Tibial artery (tissue), 4 donors: ENCODE measurements at places on chromosomes 7 and 10.

DNA sequence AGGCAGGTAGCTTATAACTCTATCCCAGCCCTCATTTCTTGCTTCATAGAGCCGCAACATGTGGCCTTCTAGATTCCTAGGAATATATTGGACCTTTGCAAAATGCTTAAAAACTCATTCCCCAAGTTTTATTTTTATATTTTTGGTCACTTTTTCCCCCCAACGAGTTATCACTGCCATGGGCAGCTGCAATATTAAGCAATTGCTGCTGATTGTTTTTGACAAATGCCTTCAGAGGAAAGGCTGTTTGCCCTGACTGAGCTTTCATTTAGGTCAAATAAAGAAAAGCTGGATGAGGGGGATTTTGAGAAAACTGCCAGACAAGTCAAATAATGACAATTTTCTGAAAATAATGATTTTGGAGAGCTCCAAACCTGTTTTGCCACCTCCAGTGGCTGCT is 976.9 kb upstream of the MBL2 start:
- no peaks in the 10 kb centered on the region for H3K4me1 ChIP-seq
- H3K27ac ChIP-seq: no peak overlapping the region
- no peak overlapping the region for H3K4me3 ChIP-seq
- H3K36me3 ChIP-seq: no peaks in the 10 kb centered on the region
- no peak for DNase-seq
- no peaks in the 10 kb centered on the region for H3K27me3 ChIP-seq

DNA sequence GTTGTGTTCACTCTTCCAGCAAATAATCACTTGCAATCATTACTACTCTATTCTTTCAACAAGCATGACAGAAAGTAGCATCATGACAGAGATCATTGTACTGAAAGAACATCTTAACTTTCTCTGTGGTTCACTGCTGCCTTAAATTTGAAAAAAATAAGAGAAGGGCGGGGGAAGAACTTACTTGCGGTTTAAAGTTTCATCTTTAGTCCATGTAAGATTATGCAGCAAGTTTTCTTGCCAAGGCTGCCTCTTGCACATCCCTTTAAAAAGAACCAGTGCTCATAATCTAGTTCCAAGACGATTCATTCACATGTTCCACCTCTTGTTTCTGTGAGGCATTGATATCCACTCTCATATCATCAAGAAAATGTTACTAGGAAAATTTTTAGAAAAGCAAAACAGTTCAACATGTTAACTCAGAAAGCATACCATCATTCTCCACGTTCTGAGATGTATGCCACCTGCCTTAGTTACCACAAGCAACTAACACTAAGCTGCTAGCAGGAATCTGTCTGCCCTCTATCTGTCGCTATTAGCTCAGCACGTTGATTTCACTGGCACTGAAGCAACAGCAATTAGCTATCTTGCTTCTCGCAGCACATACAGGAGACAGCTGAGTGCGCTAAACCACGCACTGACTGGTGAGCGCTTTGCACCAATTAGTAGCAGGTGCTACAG is at the start of gene PCDH15:
TSS of gene PCDH15 (minus strand) at position 491 of the 681 bp plus-strand sequence. CDS start 136,969 bp downstream, outside the sequence.
- H3K4me1 ChIP-seq: no peaks in the 10 kb centered on the region
- DNase-seq: no peak
- no peak within 1 kb of the TSS for H3K4me3 ChIP-seq
- H3K27ac ChIP-seq: no peak within 1 kb of the TSS
- no peaks in the 10 kb centered on the region for H3K27me3 ChIP-seq

DNA sequence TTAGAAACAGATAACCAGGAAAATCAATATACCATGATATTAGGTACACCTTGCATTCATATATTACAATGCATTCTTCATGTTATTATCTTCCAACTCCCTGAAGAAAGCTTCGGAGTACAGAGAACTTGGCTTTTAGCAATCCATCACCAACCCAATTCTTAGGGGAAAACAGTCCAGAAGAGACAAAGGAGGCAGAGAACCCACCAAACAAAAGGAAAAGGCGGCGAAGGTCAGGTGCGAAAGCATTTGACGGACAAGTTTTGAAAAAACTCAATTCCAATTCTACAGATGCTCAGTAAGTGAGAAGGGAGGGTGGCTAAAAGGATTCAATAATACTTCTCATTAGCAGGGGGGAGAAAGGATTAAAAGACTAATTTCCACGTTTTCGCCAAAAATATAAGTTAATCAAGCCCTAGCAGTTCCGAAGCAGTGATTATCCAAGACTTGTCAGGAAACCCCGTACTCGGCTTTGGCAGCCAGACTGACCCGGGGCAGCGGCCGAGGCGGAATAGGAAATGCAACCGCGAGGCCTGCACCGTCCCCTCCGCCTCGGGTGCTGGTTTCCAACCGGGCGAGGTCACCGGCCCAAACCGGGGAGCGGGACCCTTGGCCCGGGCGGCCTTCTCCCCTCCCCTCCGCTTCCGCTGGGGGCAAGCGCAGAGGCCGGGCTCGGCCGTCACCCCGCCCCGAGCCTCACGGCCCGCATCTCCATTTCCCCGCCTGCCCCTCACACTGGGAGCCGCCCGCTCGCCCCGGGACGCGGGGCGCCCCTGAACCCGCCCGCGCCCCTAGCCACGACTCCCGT is 747 bp downstream of the GDI2 start:
- peak; percentile 73 for DNase-seq
- H3K27me3 ChIP-seq: no peaks in the 10 kb centered on the region
- peak overlapping the region; percentile 99 for H3K27ac ChIP-seq
- H3K4me1 ChIP-seq: no peaks in the 10 kb centered on the region
- no peaks in the 10 kb centered on the region for H3K36me3 ChIP-seq

GRCh38 chr7:33669251-33669670 is 236.1 kb upstream of the BMPER start:
- H3K36me3 ChIP-seq: no peaks in the 10 kb centered on the region
- no peaks in the 10 kb centered on the region for H3K27me3 ChIP-seq
- H3K4me1 ChIP-seq: no peaks in the 10 kb centered on the region
- H3K4me3 ChIP-seq: no peak overlapping the region
- H3K27ac ChIP-seq: no peak overlapping the region

GRCh38 chr10:124896751-124897150 is 45.2 kb upstream of the ZRANB1 start:
- no peaks in the 10 kb centered on the region for H3K4me1 ChIP-seq
- H3K27me3 ChIP-seq: no peaks in the 10 kb centered on the region
- H3K36me3 ChIP-seq: no peaks in the 10 kb centered on the region
- no peak overlapping the region for H3K4me3 ChIP-seq
- no peak for DNase-seq
- H3K27ac ChIP-seq: no peak overlapping the region

- no peaks in the 10 kb centered on the region for H3K36me3 ChIP-seq
- DNase-seq: no peak
- H3K4me1 ChIP-seq: no peaks in the 10 kb centered on the region
- no peak overlapping the region for H3K4me3 ChIP-seq
- no peak overlapping the region for H3K27ac ChIP-seq
Measured at GRCh38 chr7:17774248-17774647, 166.0 kb downstream of the SNX13 start.

- no peaks in the 10 kb centered on the region for H3K36me3 ChIP-seq
- no peak for DNase-seq
- H3K27me3 ChIP-seq: no peaks in the 10 kb centered on the region
- no peak overlapping the region for H3K4me3 ChIP-seq
Measured at GRCh38 chr10:111984057-111984456, 199.5 kb downstream of the GPAM start.
